ENCODE measurements at places on chromosomes 3 and 15.

DNA sequence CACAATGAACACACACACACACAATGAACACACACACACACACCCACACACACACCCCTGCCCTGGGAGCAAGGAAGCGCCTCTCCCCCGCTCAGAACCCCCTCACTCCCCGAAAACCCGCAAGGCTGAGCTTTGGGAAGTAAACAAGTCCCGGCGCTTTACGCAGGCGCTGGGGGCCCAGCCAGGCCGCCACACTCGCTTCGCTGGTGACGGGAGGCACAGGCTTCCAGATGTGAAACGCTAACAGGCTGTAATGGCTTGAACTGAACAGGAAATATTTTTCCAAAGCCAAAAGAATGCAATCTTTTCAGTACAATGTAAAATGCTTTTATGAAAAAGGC, 122.7 kb upstream of the IGF1R start:
- DNase-seq: no peak

- no peak for DNase-seq
Measured at GRCh38 chr15:93493172-93493571, 404.2 kb upstream of the RGMA start.

DNA sequence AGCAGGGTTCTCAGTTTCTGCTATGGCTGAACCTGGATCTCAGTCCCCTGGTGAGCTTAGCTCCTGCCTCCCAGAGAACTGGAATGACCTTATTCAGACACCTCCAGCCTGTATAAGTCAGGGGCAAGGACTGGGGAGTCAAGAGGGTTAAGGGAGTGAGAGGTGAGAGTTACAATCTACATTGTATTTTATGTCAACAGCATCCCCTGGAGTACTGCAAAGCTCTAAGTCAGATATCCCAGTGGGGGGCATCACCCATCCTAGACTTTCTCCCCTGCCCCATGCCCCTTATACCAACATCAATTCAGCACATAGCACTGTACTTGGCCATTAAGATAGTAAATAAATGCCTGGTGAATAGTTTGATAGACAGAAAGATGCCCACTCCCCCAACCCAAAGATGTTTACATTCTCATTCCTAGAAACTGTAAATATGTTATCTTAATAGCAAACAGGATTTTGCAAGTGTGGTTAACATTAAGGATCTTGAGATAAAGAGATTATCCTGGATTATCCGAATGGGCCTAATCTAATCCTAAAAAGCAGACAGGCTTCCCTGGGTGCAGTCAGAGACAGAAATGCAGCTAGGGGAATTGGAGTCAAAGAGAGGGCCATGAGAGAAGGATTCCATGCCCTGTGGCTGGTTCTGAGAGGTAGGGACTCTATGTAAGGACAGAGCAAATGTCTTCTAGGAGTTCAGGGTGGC, 132.3 kb upstream of the RASGRP1 start:
- DNase-seq: no peak

GRCh38 chr3:183381179-183381578, 47.2 kb downstream of the MCF2L2 start:
- DNase-seq: no peak

GRCh38 chr3:20111836-20112235, 71.6 kb downstream of the KAT2B start:
- DNase-seq: no peak

GRCh38 chr3:156253150-156253549, 132.8 kb downstream of the KCNAB1 start:
- no peak for DNase-seq

Measured in hypothalamus (tissue), 51 donors.